Thymus (tissue), 14 donors: ENCODE measurements at places on chromosomes 3 and 15. TPM values are rescaled to one million over a fixed set of nuclear protein-coding genes. Genes with fewer than 3 reads are reported as not detected.

The TM6SF1 gene
- polyA plus RNA-seq: 11.7 TPM

The KIF7 gene
- 2.9 TPM for polyA plus RNA-seq

The MRAS gene
- polyA plus RNA-seq: 11.7 TPM

The GPR62 gene
- polyA plus RNA-seq: 0.02 TPM

The TMEM108 gene
- 0.50 TPM for polyA plus RNA-seq

The SLC9C1 gene
- 0.11 TPM for polyA plus RNA-seq
